ENCODE measurements at places on chromosomes 7 and 10. TPM values are rescaled to one million over a fixed set of nuclear protein-coding genes. Genes with fewer than 3 reads are reported as not detected.

The NUP205 gene
- 33.9 TPM for total RNA-seq

The TMEM140 gene
- total RNA-seq, result 3.1 TPM

The SPDYE2 gene
- not detected for total RNA-seq

The LBX1 gene
- total RNA-seq, result not detected

The DAGLB gene
- total RNA-seq, result 17.2 TPM

The TUBB8 gene
- not detected for total RNA-seq

The TRIM50 gene
- not detected for total RNA-seq

The ITIH5 gene
- 1.1 TPM for total RNA-seq

The LIPM gene
- total RNA-seq, result not detected

The C10orf53 gene
- total RNA-seq, result not detected
